ENCODE measurements at places on chromosomes 12 and 14.

GRCh38 chr14:38991299-38991698 is 111.7 kb downstream of the SEC23A start:
- no peaks in the 10 kb centered on the region for H3K27me3 ChIP-seq
- H3K4me3 ChIP-seq = no peak overlapping the region
- no peak for DNase-seq
- H3K4me1 ChIP-seq = no peaks in the 10 kb centered on the region

- no peaks in the 10 kb centered on the region for H3K36me3 ChIP-seq
- peak overlapping the region; percentile 52 for H3K4me3 ChIP-seq
- DNase-seq = peak; percentile 23
These were observed 619 bp downstream of the ERC1 start for GRCh38 chr12:991350-992333.

DNA sequence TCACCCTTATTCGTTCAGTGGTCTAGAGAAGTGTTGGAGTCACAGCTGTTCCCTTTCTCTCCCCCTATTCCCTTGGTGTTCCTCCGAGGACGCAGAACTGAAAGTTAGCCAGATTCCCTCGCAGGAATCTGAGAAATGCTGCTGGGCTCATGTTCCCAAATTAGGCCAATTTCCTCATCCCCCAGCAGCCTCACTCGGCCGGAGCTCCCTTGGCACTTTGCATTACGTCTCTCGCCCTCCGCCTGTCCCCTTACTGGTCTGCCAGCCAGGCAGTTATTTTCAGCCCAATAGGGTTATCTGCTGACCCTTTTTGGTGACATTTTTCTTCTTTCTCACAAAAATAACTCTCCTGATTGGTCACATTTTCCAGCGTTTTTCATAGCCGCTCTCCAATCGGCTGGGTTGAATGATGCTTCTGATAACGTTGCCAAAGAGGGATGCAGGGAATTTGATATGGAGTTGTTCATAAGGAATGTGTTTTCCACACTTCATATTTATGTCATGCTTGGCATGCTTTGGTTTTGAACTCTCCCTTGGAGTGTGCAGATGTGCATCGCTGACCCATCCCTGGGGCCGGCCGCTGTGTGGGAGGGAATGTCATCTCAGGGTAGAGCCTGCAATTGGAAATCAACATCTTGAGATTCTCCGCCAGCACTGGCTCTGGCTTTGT is 9.9 kb downstream of the IFT43 start:
- H3K36me3 ChIP-seq = peaks cover 14% of the 10 kb centered on the region
- no peak for DNase-seq
- no peaks in the 10 kb centered on the region for H3K4me1 ChIP-seq
- H3K27me3 ChIP-seq = no peaks in the 10 kb centered on the region
- H3K27ac ChIP-seq = no peak overlapping the region

- H3K4me1 ChIP-seq = peaks cover 31% of the 10 kb centered on the region
- no peaks in the 10 kb centered on the region for H3K36me3 ChIP-seq
- H3K4me3 ChIP-seq = no peak overlapping the region
- DNase-seq = no peak
- H3K27ac ChIP-seq = no peak overlapping the region
- peaks cover 7% of the 10 kb centered on the region for H3K27me3 ChIP-seq
These were observed 29.5 kb upstream of the INF2 start for GRCh38 chr14:104659764-104660523.

DNA sequence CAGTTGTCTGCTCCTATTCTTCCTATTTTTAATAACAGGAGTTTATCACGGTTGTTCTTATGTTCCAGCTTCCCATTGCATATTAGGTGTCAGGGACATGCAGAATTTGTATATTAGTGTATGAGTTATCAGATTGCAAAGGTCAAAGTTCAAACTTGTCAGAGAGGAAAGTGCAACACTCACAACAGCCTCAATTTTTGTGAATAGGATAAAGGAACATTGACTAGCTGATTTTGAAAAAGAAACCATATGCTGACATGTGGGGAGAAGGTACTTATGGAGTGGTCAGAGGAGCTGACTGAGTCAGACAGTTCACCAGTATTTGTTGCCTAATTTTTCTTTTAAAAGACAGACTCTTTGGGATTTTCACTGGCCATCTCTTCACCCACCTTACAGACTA is 222.1 kb downstream of the C12orf50 start:
- no peaks in the 10 kb centered on the region for H3K36me3 ChIP-seq
- H3K27ac ChIP-seq = no peak overlapping the region
- H3K4me1 ChIP-seq = no peaks in the 10 kb centered on the region
- no peak overlapping the region for H3K4me3 ChIP-seq
- no peak for DNase-seq
- H3K27me3 ChIP-seq = no peaks in the 10 kb centered on the region

- H3K27me3 ChIP-seq = no peaks in the 10 kb centered on the region
- no peak overlapping the region for H3K27ac ChIP-seq
- H3K36me3 ChIP-seq = no peaks in the 10 kb centered on the region
- DNase-seq = no peak
- no peak overlapping the region for H3K4me3 ChIP-seq
- no peaks in the 10 kb centered on the region for H3K4me1 ChIP-seq
These were observed 150.5 kb downstream of the PELI2 start for GRCh38 chr14:56268673-56269072.

- H3K4me1 ChIP-seq = no peaks in the 10 kb centered on the region
- no peaks in the 10 kb centered on the region for H3K27me3 ChIP-seq
- H3K27ac ChIP-seq = no peak overlapping the region
- H3K4me3 ChIP-seq = no peak overlapping the region
These were observed 256.1 kb downstream of the NAV3 start for GRCh38 chr12:78086553-78087362.

DNA sequence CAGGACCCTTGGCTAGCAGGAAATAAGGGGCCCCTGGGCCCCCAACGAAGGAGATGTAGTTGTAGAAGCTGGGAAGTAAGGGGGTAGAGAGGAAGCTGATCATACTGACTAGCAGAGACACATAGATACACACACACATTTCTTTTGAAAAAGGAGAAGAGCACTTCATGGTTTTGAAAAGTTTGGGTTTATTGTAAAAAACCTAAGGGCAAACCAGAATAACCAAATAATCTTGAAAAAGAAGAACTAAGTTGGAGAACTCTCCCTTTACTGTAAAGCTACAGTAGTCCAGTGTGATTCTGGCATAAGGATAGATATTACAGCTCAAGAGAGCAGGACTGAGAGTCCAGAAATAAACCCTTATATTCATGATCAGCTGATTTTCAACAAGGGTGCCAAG is 5.8 kb upstream of the HCAR3 start:
- no peak overlapping the region for H3K27ac ChIP-seq
- no peak for DNase-seq
- H3K27me3 ChIP-seq = no peaks in the 10 kb centered on the region
- no peak overlapping the region for H3K4me3 ChIP-seq
- H3K4me1 ChIP-seq = peaks cover 3% of the 10 kb centered on the region

DNA sequence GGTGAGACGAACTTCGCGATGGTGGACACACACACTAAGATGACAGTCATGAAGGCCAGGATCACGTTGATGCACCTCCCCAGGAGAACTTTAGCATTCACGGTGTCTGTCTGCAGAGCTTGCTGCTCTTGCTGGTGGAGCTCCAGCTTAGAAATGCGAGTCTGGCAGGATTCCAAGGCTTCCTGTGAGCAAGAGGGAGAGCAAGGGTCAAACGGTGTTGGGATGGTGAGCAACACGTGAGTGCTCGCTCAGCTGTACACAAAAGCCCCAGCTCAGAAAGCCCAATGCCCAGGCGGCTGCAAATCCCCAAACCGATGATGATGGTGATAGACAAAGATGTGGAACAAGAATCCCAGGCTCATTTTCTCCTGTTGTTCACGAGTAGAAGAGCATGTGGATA is 78.8 kb downstream of the TMCC3 start:
- no peak overlapping the region for H3K4me3 ChIP-seq
- no peaks in the 10 kb centered on the region for H3K4me1 ChIP-seq
- no peak overlapping the region for H3K27ac ChIP-seq
- DNase-seq = no peak
- H3K36me3 ChIP-seq = no peaks in the 10 kb centered on the region

DNA sequence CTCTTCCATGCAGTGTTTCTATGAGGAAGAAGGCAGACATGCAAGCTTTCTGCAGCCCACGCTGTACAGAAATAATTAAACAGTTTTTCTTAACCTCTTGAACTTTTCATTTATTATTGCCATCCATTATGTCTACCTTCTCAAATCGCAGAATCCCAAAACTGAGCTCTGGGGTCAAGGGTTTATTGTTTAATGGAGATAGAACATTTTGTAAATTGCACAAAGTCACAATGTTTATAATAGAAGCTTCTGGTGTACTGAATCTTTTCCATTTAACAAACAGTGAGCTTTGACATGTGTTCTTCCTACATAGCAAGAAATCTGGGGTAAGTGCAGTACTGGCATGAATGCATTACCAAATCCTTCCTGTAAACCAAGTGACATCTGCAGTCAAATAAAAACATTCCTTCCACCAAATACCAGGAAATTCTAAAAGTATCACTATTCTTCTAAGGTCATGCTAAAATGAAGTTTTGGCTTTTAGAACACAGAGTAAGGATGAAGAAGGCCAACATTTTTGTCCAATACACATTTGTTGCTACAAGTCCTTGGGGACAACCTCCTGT is 385.3 kb upstream of the DDHD1 start:
- H3K27me3 ChIP-seq = no peaks in the 10 kb centered on the region
- H3K27ac ChIP-seq = no peak overlapping the region
- no peak overlapping the region for H3K4me3 ChIP-seq
- H3K4me1 ChIP-seq = no peaks in the 10 kb centered on the region
- no peak for DNase-seq

- H3K27me3 ChIP-seq = no peaks in the 10 kb centered on the region
- H3K4me1 ChIP-seq = no peaks in the 10 kb centered on the region
- H3K36me3 ChIP-seq = no peaks in the 10 kb centered on the region
- no peak overlapping the region for H3K4me3 ChIP-seq
- no peak for DNase-seq
These were observed 22.2 kb upstream of the PLEKHG3 start for GRCh38 chr14:64681796-64682710.

GRCh38 chr12:15956413-15957185 is 45.5 kb downstream of the DERA start:
- no peaks in the 10 kb centered on the region for H3K27me3 ChIP-seq
- DNase-seq = no peak
- H3K27ac ChIP-seq = no peak overlapping the region
- no peak overlapping the region for H3K4me3 ChIP-seq
- peaks cover 4% of the 10 kb centered on the region for H3K36me3 ChIP-seq
- no peaks in the 10 kb centered on the region for H3K4me1 ChIP-seq

DNA sequence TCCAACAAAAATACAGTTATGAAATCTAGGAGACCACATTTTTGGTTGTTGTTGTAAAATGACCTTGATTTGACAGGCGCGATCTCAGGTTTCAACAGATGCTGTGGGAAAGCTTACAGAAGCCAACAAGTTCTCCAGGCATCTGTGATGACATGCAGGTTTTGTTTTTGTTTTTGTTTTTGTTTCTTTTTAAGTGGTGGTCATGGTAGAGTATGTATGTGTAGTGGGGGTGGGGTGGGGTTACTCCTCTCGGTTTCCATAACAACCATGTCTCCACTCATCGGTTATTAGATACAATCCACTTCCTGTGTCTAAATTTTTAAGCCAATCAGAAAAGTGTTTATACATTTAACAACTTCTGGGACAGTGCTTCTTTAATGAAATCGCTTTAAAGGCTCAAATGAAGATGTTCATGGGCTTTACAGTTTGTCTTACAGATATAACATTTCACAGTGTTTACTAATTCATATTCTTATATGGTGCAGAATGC is 199.9 kb upstream of the FOXN3 start:
- DNase-seq = peak; percentile 80
- H3K27ac ChIP-seq = peak overlapping the region; percentile 88
- no peaks in the 10 kb centered on the region for H3K27me3 ChIP-seq
- H3K36me3 ChIP-seq = no peaks in the 10 kb centered on the region
- peak overlapping the region; percentile 82 for H3K4me3 ChIP-seq
- H3K4me1 ChIP-seq = peaks cover 65% of the 10 kb centered on the region

GRCh38 chr14:101476258-101476915 is 84.9 kb upstream of the DIO3 start:
- no peak overlapping the region for H3K27ac ChIP-seq
- no peaks in the 10 kb centered on the region for H3K36me3 ChIP-seq
- no peaks in the 10 kb centered on the region for H3K27me3 ChIP-seq
- no peak overlapping the region for H3K4me3 ChIP-seq
- H3K4me1 ChIP-seq = no peaks in the 10 kb centered on the region
- no peak for DNase-seq

DNA sequence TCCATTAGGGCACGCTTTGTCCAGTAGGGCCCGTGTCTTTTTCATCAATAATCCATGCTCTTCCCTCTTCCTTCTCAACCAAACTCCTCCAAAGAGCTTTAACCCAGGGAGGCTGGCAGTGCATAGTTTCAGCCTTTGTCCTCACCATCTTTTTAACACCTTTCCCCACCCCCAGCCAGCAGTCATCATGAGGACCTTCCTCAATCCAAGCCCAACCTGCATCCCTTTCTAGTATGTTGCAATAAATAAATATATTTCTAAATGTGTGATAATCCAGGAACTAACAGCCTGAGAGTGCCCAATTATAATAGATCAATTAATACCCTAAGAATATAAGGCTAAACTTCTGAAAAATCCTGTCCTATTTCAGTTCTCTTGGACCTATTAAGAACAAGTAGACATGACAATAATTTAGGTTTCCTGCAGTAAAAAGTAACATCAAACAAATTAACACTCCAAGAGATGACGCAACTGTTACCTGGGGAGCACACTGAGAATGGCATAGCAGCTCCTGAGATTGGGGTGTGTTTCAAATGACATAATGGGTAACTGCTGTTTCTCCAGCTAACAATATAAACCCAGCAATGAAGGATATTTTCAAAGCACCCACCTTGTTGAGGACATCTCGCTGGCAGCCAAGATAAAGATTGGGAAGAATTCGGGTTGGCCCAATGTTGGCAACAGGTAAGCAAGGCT is 62.6 kb downstream of the DUSP16 start:
- H3K27me3 ChIP-seq = no peaks in the 10 kb centered on the region
- H3K4me3 ChIP-seq = no peak overlapping the region
- DNase-seq = no peak
- no peaks in the 10 kb centered on the region for H3K36me3 ChIP-seq

DNA sequence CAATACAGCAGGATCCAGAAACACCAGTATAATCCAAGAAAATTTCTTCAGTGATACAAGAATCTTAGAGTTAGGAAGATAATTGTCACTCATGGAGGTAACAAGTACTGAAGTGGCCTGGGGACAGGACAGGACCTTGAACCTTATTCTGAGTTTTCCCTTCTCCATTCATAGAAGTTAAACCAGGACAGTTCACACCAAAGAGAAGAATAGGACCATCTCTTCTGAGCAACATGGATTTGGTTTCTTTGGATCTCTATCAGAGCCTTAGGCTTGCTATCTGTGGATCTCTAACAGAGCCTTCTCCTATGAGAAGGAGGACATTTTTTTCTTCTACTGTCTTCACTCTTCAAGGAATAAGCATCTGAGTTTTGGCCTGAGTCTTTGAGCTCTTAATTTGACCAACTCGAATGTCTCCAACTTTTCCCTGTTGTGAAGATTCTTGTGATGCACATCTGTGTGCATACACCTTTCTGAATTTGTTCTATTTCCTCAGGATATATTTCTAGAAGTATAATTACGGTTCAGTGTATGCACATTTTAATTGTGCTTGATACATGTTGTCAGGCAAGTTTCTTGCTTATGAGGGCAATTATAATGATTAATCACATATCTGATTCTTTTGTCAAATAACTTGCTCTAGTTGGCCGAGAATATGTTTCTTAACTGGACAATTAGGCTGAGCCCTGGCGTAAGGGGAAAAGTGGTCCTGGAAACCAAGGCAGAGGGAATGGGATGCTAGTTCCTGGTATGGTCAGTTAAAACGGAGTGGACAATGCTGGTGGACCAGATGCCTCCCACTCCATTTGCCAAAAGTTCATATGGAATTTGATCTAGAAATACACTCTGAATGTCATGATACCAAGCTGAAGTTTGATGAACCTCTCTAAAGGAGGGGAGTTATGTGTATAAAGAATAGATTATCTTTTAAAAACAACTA is 6.6 kb downstream of the KRT6A start:
- H3K4me1 ChIP-seq = no peaks in the 10 kb centered on the region
- H3K36me3 ChIP-seq = no peaks in the 10 kb centered on the region
- no peak for DNase-seq
- no peak overlapping the region for H3K4me3 ChIP-seq
- H3K27ac ChIP-seq = no peak overlapping the region

Data from CD8-positive, alpha-beta memory T cell (primary cell).